ENCODE measurements at places on chromosomes 16 and 17.
A peak's percentile ranks its signal among the peaks of the same experiment; 100 is the strongest.

- no peak for DNase-seq
These were observed 630 bp downstream of the ESRP2 start for GRCh38 chr16:68235108-68235886.

DNA sequence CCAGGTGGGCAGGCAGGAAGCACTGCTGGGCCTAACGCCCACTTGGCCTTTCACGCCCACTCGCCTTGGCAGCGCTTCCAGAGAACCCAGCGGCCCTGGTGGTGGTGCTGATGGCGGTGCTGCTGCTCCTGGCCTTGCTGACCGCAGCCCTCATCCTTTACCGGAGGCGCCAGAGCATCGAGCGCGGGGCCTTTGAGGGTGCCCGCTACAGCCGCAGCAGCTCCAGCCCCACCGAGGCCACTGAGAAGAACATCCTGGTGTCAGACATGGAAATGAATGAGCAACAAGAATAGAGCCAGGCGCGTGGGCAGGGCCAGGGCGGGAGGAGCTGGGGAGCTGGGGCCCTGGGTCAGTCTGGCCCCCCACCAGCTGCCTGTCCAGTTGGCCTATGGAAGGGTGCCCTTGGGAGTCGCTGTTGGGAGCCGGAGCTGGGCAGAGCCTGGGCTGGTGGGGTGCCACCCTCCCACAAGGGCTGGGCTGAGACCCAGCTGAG is 64.7 kb downstream of the MRC2 start:
- DNase-seq = no peak

DNA sequence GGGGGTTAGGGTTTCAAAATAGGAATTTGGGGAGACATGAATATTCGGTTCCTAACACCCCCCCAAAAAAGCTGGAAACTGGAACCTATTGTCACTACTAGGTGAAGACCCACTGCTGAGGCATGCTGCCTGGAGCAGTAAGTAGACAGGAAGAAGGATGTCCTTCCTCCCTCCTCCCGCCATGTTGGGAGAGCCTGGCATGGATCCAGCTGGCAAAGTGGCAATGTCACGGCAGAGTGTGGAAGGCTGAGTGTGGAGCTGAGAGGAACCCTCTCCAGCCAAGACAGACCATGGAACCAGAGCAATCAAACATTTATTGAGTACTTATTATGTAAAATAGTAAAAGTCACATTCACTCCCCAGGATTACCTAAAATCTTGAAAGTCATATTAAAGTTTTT is 49.0 kb downstream of the CCDC182 start:
- no peak for DNase-seq

- DNase-seq = no peak
These were observed 19.4 kb downstream of the NARF start for GRCh38 chr17:82477934-82478333.

DNA sequence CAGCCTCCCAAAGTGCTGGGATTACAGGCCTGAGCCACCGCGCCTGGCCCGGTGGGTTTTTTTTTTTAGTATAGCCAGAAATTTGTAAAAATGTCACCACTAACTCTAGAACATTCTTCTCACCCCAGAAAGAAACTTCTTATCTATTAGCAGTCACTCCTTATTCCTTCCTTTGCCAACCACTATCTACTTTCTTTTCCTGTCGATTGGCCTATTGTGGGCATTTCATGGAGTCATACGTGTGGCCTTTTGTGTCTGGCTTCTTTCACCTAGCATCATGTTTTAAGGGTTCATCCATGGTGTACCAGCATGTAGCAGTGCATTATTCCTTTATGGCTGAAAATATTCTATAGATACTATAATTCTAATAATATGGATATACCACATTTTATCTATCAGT is 3.6 kb downstream of the CYB5D2 start:
- no peak for DNase-seq

- no peak for DNase-seq
These were observed 209.7 kb downstream of the RBFOX3 start for GRCh38 chr17:79400989-79401703.

GRCh38 chr16:82848013-82848412 is 221.2 kb downstream of the CDH13 start:
- DNase-seq = no peak

DNA sequence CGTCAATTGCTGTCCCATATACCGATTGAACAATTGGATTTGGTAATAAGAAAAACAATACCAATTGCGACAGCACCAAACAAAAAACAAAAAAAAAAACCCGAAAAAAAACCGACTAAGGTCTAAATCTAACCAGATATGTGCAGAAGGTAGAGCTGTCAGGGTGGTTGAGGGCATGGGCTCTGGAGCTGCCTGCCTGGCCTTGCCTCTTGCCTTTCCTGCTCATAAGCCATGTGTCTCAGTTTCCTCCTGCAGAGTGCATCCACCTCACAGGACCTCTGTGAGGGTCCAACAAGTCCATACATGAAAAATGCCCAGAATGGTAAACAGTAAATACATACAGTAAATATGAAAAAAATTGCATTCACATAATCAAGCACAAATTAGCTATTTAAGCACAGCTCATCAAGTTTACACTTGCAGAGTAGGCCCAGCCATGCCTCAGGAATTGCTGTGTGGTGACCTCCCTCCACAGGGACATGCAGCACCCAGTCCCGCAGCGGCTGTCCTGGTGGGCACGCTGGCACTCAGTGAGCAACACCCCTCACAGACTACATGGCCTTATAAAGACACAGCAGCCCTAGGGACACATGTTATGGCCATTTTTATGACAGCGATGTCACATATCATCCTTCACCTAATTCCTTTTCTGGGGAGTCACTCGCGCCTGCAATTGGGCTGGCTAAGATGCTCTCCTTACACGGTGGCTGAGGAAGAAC is 17.9 kb downstream of the TBC1D28 start:
- DNase-seq = no peak

- DNase-seq = no peak
These were observed 5.8 kb downstream of the TMEM231 start for GRCh38 chr16:75550211-75550662.

- no peak for DNase-seq
These were observed 73.0 kb downstream of the HS3ST2 start for GRCh38 chr16:22886927-22887326.

GRCh38 chr16:25141648-25142047 is 30.1 kb downstream of the LCMT1 start:
- DNase-seq = peak; percentile 23

GRCh38 chr17:56742601-56743000 is 91.1 kb downstream of the C17orf67 start:
- no peak for DNase-seq

DNA sequence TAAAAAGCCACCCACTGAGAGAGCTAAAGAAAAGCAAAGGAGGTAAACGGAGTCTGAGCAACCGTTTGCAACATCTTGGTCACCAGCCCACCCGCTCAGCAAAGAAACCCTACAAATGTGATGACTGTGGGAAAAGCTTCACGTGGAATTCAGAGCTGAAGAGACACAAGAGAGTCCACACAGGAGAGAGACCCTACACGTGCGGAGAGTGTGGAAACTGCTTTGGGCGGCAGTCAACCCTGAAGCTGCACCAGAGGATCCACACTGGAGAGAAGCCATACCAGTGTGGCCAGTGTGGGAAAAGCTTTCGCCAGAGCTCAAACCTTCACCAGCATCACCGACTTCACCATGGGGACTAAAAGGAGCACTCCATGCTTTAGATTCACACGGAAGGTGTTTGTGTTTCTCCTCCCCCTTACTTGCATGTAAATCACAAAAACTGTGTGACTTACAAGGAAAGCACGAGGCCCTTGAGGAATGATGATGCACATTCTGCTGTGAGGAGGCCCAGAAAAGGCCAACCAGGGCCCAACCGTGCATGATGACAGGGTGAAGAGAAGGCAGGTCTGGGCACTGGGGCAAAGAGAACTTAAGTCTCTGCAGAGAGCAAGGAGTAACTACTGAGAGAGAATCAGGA is 7.7 kb downstream of the ZNF174 start:
- DNase-seq = no peak

DNA sequence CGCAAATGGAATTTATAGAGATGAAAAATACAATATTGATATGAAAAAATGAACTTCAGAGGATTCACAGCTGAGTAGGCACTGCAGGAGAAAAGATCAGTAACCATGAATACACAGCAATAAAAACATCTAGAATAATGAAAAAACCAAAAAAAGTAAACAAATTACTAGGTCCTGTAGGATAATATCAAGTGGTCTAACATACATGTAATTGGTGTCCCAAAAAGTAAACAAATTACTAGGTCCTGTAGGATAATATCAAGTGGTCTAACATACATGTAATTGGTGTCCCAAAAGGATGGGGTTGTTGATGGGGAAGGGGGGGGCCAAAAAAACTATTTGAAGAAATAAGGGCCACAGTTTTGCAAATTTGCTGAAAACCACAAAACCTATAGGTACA is 43.4 kb downstream of the ZNF18 start:
- no peak for DNase-seq

GRCh38 chr17:44557651-44558285 is 484 bp downstream of the FZD2 start:
- DNase-seq = no peak

- DNase-seq = no peak
These were observed 35.1 kb upstream of the GSE1 start for GRCh38 chr16:85577899-85578598.

DNA sequence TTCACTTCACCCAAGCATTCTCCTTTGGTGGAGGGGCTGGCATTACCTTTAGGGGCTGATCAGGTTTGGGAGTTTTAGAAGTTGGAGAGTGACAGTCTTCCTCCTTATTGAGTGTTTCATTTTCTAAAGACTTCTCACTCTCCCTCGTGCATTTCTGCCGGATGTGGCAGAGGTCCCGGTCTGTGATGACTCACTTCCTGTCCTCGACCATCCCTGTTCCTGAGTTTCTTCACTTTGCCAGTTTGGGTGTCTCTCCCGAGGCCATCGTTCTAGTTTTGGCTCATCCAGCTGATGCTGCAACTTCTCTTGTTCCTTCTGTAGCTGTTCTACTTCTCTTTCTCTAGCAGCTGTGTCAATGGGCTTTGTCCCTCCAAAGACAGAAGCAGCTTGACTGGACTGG is 104.3 kb downstream of the PHKB start:
- DNase-seq = no peak

GRCh38 chr16:17134586-17134985 is 336.2 kb downstream of the XYLT1 start:
- DNase-seq = no peak

GRCh38 chr16:71367241-71367976 is 8.9 kb downstream of the CALB2 start:
- no peak for DNase-seq

DNA sequence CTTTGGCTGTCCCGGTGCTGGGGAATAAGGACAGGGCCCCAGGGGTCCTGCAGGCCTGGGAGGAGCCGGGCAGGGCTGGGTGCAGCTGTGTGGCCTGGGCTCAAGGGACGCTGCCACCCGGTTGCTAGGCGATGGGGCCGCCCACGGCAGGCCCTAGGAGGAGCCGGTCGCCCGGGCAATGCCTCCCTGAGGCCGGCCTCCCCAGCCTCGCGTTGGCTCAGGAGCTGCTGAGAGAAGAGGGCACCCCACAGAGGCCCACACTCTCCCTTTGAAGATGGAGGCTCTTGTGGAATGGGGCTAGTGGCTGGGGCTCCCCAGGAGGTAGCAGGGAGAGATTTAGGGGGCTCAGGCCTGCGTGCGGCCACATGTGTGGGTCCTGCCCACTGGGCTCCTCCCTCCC is at the start of gene CIBAR2:
CIBAR2 (minus strand) TSS at position 109 of the 400 bp plus-strand sequence. CDS start 120 bp downstream, outside the sequence.
- no peak for DNase-seq

DNA sequence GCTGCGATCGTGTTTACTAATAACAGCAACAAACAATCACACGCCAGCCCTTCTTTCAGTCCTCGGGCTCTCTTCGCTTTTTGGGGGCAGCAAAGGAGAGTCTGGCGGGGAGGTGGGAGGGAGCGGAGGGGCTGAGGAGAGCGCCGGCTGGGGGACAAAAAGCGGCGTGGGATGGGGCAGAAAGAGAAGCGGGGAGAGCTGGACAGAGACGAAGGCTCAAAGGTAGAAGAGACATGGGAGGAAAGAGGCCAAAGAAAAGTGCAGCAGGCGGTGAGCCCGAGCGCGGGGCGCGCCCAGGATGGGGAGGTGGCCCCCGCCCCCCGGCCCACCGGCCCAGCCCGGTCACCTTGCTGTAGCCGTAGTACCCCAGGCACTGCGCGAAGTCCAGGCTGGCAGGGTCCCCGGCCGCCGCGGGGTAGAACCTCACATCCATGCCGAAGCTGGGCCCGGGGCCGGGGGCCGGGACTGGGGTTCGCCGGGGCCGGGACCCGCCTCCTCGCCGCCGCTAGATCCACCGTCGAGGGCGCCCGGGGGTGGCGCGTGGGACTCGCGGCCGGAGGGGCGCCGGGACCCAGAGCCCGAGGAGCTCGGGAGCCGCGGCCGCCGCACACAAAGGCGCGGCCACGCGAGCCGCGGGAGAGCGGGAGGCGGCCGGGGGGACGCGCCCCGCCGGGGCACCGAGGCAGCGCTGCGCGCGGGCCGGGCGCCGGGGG is 496 bp downstream of the TOX3 start:
- DNase-seq = no peak

DNA sequence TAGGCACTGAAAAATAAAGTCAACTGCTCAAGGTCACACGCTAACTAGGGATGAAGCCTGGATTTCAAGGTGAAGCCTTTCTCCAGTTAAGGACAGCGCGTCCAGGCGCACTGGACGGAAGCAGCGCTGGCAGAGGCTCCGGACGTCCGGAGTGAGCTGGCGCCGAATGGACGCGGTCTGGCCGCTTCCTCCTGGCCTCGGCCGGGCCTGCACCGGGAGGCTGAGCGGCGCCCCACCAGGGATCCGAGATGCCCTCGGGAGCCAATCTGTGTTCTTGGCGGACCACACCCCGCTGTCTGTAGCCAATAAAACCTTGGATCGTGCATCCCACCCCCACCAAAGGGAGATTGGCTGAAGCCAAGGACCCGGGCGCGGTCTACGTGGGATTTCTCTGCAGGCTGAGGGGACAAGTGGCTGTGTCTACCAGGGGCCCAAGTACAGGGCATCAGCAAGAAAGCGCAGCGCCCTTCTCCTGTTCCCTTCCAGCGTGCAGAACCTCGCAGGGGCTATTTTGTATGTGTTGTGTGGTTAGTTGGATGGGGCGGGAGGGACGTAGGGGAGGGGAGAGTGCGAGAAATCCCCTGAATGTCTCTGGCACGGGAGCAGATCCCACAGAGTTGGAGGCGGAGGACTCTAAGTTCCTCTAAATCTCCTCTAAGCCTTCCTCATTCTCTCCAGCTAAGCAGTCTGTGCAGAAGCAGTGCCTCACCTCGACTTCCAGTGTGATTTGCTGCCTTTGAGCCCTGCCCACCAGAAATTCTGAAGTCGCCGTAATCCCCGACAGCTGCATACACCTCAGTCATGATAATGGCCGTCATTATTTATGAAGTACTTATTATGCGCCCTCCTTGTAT is 2.5 kb upstream of the AKAP10 start:
- no peak for DNase-seq

DNA sequence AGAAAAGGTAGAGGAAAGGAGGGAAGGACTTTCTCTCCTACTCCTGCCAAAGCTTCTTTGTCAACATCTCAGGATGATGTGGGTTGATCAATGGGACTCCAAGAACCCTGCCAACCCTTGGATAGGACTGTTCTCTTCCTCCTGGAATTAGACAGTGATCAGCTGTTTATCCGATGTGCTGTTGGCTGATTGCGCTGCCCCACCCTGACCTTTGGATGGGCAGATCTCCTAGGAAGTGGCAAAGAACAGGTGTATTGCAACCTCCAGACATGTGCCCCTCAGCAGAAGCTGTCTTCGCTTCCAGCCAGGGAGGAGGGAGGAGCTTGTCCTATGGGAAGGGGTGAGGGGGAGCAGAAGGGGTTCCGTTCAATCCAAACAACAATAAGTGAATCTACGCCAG is 30.5 kb downstream of the SLC5A11 start:
- no peak for DNase-seq
